ENCODE measurements at places on chromosomes 7 and 10. TPM values are rescaled to one million over a fixed set of nuclear protein-coding genes. Genes with fewer than 3 reads are reported as not detected.

- DNase-seq: no peak
These were observed 126.4 kb downstream of the CCDC3 start for GRCh38 chr10:12875100-12875499.

DNA sequence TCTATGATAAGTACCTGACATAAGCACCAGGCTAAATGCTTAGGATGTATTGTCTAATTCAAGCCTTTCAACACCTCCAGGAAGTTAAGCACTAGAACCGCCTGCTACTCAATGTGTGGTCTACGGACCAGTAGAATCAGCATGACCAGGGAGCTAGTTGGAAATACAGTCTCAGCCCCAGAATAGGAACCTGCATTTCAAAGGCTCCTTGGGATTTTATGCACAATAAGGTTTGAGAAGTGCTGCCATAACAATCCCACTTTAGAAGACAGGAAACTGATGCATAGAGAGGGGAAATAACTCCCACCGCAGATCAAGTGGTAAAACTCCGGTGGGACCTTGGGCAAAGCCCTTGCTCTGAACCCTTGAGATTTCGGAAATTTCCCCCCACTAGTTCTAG, 8.8 kb upstream of the DUSP5 start:
- no peak for DNase-seq

EBLN1 gene
- polyA plus RNA-seq: not detected

GRCh38 chr10:100621360-100622205, 85.8 kb downstream of the HIF1AN start:
- DNase-seq: no peak
